Renal cortical epithelial cell (primary cell): ENCODE measurements at places on chromosomes 13 and 19.
A peak's percentile ranks its signal among the peaks of the same experiment; 100 is the strongest.

- peak; percentile 88 for DNase-seq
Observed at GRCh38 chr13:95193509-95194230, 107.6 kb downstream of the ABCC4 start.

- DNase-seq, result no peak
Observed at GRCh38 chr13:73462241-73462640, 403.4 kb downstream of the KLF5 start.

DNA sequence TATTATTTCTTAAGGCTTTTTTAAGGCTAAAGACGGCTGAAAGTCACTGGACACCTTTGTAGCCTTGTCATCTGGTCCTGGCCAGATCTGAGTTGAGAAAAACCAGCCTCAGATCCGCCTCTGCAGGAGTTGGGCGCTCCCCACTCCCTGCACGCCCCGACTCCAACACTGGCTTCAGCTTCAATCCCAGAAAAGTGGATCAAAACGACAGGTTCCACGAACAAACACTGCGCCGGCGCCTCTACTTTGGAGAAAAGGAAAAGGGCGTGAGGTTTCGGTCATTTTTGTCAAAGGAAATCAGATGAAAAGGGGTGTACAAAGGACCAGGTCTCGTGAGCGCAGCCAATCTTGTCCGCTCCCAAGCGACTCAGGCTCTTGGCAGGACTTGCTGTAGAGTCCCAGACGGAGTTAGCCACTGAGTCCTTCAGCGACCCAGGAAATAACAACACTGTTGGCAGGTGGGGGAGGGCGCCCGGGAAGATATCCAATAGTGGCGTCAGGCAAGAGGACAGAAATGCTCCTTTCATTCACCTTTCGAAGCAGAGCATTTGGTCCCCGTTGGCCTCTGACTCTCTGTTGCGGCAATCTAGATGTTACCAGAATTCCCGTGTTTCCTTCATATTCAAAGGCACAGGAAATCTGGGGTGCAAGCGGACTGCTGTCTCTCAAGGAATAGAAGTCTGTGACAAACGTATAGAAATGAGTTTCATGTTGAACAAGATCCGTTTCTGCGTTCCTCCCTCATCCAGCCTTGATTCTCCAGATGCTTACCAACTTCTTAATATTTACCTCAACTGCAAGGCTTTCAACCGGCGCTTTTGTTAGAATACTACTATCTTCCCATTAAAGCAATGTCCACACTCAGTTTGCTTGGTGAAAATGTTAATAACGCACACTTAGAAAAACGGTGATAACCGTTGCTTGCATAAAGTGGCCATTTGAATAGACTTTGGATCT is 1.8 kb upstream of the CCNA1 start:
- DNase-seq, result peak; percentile 47

- no peak for DNase-seq
Observed at GRCh38 chr19:47891622-47891922, 5.5 kb upstream of the SULT2A1 start.
